ENCODE measurements at places on chromosomes 5 and 9.

DNA sequence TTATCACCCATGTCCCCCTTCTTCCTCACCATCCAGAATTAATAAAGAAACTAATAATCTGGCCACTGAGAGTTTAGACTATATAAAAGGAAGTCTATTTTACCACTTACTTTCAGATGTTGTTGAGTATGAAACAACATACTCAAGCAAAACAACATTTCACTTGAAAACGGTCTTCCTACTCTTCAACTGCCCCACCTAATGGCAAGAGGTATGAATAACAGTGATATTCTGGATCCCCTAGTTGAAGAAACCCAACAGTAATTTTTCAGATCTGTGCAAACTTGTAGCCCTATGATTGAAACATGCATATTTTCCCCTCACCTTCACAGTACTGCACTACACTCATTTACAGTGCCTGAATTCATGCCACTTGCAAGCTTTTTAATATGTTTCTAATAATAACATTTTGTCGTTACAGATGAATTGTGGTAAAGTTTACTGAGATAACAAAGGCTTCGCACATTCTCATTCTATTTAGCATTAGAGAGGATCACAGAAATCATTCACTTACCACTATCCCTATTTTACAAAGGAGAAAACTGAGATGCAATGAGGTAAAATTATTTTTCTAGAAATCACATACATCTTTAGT lies 267.9 kb upstream of the PDE4D start:
- peak; percentile 18 for DNase-seq

DNA sequence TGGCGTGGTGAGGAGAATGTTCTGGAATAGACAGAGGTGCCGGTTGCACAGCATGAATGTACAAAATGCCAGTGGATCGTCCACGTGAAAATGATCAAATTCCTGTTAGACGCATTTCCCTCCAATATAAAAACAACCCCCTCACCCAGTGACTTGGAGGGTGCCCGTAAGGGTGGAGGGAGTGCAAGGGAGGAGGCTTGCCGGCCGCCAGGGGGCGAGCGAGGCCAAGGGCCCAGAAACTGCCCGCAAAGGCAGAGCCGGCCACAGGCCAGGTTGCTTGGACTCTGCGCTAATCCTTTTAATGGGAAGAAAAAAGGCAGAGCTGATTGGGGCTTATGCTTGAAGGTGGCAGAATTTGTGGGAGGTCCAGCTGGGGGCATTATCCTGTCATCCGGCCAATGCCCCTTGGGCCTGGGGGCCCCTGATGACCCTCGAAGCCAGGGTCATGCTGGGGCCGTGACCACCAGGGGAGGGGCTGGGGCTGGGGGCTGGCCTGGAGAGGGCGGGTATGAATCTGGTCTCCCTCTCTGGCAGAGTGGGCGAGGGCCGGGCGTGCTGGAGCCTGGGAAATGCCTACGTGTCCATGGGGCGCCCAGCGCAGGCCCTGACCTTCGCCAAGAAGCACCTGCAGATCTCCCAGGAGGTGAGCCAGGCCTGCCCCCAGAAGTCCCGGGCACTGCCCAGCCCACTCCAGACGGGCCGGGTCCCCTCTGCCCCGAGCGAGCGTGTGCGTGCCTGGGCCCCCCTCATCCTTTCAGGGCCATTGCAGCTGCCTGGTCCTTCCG lies 12.0 kb downstream of the GPSM1 start:
- DNase-seq, result peak; percentile 79

DNA sequence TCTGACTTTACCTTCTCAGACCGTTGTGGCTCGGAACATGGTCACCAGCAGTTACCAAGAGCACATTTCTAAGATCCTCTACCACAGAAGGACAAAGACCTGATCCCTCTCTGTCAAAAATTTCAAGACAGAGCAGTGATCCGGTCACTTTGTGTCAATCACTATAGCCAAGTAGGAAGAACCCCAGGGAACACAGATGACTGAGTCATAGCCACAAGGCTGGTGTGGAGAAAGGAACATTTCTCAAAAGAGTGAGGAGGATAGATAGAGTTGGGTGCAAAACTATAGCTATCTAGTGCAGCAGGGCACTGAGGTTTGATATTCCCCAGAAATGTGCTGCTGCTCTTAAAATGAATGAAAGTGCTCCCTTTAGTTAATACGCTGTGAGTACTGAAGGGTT lies 130.7 kb upstream of the SMIM23 start:
- DNase-seq, result no peak

DNA sequence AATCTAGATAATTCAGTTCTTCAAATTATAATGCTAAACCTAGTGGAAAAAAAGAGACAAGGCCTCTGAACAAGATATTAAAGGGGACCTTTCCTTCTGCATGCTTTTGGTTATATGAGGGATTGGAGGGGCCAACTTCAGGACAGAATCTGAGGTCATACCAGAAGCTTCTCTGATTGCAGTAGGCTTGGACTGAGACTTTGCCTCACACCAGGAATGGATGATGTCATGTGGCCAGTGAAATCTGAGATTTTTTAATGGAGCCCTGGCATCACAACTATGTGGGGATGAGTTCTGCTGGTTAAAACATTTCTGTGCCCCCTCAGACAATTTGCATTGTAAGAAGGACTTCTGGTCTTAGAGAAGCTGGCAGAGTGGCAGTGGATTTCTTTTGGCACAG lies 88.6 kb downstream of the ANGPTL2 start:
- DNase-seq, result no peak

DNA sequence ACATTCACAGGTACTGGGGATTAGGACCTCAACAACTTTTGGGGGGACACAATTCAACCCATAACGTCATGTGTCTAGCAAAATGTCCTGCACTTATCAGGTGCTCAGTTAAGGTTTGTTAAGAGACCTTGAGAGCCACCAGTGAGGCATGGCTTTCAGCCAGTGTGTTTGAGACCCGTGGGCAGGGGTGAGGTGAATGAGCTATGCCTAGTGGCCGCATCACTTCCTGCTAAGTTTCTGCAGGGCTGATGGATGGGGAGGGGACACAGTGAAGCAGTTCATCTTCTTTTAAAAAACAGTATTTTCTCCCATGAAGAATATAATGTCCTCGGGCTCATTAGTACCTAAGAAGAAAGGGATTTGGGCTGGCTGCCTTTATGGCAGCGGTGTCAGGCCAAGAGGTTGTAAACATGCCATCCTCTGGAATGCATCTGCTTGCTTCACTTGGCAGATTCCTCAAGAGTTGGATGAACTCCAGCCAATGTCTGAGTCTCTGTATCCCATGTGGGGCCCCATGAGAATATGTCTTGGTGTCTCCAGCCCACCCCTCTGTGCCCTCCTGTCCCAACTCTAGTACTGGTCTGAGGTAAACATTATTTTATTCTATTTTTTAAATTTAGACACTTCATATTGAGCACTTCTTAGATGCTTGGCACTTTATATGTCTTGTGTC lies 282.2 kb downstream of the CWC27 start:
- no peak for DNase-seq

- no peak for DNase-seq
Observed at GRCh38 chr5:89458332-89458656, 575.3 kb upstream of the MEF2C start.

DNA sequence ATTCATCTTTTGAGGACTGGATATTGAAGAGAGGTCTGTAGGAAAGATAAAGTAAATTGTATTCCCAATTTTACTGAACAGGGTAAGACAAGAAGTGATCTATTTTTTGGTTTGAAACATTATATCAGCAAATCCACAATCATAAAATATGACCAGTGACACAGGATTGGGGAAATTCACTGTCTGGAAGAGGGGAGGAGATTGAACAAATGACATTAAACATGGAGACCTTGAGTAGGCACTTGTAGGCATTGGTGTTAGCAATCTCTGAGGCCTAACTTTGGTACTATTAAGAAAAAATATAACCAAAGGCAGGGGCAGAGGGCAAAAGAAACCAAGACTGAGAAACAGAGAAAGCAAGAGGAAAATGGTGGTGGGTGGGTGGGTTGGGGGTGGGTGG lies 132.6 kb upstream of the TMEM161B start:
- DNase-seq, result no peak

- no peak for DNase-seq
Observed at GRCh38 chr9:21684831-21685362, 117.5 kb upstream of the MTAP start.

DNA sequence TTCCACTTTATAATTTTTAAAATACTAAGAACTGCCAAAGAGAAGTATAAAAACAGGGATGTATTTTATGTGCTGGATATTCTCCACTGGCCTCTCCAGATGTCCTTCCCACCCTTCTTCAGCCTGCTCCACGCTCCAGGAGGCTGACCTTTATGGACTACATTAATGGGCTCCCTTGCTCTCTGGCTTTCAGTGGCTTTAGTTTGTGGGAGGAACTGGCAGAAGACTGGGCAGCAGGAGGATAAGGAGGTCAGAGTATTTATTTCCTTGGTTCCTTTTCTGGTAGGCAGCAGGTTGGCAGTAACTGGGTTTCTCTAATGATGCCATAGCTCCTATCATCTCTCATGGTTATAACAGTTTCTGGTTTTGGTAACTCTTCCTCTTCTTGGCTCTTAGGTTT lies 133.9 kb downstream of the PAM start:
- DNase-seq, result no peak

GRCh38 chr9:126377536-126377935 lies 50.9 kb downstream of the MVB12B start:
- DNase-seq, result no peak

DNA sequence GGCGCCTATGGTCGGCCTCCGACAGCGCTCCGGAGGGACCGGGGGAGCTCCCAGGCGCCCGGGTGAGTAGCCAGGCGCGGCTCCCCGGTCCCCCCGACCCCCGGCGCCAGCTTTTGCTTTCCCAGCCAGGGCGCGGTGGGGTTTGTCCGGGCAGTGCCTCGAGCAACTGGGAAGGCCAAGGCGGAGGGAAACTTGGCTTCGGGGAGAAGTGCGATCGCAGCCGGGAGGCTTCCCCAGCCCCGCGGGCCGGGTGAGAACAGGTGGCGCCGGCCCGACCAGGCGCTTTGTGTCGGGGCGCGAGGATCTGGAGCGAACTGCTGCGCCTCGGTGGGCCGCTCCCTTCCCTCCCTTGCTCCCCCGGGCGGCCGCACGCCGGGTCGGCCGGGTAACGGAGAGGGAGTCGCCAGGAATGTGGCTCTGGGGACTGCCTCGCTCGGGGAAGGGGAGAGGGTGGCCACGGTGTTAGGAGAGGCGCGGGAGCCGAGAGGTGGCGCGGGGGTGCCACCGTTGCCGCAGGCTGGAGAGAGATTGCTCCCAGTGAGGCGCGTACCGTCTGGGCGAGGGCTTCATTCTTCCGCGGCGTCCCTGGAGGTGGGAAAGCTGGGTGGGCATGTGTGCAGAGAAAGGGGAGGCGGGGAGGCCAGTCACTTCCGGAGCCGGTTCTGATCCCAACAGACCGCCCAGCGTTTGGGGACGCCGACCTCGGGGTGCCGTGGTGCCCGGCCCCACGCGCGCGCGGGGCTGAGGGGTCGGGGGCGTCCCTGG lies 561 bp downstream of the DAPK1 start:
- peak; percentile 76 for DNase-seq

GRCh38 chr9:8025551-8025950 lies 226.0 kb upstream of the DMAC1 start:
- DNase-seq, result no peak

GRCh38 chr9:127987103-127987614 lies 6.4 kb upstream of the EEIG1 start:
- DNase-seq, result no peak

DNA sequence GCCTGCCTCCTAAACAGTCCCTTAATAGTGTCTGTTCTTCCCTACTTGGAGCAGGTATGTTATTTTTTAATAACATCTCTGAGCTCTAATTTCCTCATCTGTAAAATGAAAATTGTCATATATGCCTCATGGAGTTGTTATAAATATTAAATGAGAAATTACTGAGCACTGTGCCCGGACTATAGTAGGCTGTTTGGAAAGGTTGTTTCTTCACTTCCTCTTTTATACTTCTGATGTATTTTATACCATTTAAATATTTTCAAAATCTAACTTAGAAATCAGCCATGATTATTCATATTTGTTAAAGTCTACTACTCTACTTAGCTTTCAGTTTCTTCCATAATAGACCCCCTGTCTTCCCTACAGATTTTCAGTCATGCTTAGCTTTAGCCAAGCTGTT lies 30.5 kb upstream of the HAPLN1 start:
- DNase-seq, result no peak

DNA sequence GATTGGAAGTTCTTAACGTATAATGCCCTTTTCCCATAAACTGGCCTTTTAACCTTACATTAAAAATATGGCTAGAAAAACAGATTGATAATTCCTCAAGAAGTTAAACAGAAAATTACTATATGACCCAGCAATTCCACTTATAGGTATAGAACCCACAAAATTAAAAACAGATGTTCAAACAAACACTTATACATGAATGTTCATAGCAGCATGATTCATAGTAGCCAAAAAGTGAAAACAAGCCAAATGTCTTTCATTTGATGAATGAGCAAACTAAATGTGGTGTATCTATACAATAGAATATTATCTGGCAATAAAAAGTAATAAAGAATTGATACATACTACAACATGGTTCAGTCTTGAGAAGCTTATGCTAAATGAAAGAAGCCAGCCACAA lies 35.5 kb downstream of the POU5F2 start:
- no peak for DNase-seq

- peak; percentile 69 for DNase-seq
Observed at GRCh38 chr9:134040781-134041648, 15.7 kb downstream of the BRD3OS start.

Data from erythroblast (primary cell).